ENCODE measurements at places on chromosomes 13 and 19.

DNA sequence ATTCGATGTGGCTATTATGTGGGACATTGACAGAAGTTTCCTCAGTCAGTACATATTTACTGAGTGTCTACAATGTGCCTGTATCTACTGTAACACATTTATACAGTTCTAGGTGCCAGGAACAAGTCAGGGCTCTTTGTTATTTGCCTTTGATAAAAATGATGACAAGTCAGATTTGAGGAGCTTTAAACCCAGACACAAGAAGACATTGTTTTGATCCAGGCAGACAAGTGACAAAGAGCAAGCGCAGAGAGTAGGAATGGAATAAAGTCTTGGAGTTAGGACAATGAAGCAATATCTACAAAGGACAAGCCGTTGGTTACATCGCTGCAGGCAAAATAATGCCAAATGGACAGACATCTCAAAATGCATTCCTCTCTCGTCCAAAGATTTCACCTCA lies 70.1 kb downstream of the ITGBL1 start:
- no peak for DNase-seq

GRCh38 chr13:44231786-44232516 lies 141.7 kb upstream of the SERP2 start:
- DNase-seq: no peak

GRCh38 chr19:7833225-7834099 lies 3.4 kb downstream of the EVI5L start:
- DNase-seq: peak; percentile 42

- DNase-seq: no peak
Measured at GRCh38 chr13:29266261-29266660, 329.2 kb downstream of the SLC7A1 start.

DNA sequence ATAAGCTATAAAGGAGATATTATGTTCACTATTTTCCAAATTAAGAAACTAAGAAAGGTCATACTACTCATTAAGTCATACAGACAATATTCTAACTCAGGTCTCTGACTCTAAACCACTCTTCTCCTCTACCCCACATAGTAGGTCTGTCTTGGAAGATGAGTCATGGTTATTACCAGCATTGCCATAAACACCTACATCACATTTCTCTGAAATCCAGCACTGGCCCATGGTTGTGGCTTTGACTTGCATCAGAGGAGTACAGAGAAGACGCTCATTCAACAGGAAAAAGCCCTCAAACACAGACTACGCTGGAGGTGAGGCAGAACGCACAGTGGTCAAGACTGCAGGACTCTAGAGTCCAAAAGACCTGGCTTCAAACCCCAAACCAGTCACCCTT lies 476.8 kb downstream of the COG6 start:
- no peak for DNase-seq

DNA sequence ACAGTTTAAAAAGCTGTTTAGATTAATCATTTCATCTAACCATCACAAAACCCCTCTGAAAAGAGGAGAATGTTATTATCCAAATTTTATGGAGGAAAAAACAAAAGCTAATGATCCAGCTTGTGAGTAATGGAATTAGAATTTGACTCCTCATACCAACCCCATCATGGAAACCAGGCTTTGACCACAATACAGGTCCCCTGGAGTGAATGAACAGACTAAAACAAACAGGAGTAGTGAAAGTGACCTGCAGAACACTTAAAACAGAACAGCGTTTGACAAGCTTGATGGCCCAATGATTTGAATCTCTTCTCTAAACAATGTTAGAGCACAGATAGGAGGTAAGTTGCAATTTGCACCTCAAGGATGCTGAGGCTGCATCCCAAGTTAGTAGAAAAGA lies 230.0 kb downstream of the DCT start:
- no peak for DNase-seq

GRCh38 chr19:38043649-38044144 lies 136.7 kb downstream of the SIPA1L3 start:
- DNase-seq: no peak

GRCh38 chr19:5041168-5041912 lies 72.4 kb downstream of the KDM4B start:
- DNase-seq: no peak

DNA sequence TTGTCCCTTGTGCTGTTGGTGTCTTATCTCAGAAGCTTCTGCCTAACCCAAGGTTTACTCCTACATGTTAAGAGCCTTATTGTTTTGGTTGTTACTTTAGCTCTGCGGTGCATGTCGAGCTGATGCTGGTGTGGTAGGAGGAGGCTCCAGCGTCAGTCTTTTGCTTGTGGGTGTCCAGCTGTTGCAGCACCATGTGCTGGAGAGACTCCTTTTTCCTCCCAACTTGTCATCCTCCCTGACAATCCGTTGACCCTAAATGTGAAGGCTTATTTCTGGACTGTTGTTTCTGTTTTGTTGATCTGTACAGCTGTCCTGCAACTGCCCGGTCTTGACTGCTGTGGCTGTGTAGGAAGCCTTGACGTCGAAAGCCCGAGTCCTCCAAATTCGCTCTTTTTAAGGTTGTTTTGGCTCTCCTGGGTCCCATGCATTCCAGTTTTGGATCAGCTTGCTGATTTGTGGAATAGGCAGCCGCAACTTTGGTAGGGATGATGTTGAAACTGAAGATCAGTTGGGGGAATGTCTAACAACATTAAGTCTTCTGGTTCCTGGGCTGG lies 15.3 kb downstream of the NAXD start:
- peak; percentile 23 for DNase-seq

GRCh38 chr13:67967031-67967430 lies 736.9 kb upstream of the PCDH9 start:
- no peak for DNase-seq

DNA sequence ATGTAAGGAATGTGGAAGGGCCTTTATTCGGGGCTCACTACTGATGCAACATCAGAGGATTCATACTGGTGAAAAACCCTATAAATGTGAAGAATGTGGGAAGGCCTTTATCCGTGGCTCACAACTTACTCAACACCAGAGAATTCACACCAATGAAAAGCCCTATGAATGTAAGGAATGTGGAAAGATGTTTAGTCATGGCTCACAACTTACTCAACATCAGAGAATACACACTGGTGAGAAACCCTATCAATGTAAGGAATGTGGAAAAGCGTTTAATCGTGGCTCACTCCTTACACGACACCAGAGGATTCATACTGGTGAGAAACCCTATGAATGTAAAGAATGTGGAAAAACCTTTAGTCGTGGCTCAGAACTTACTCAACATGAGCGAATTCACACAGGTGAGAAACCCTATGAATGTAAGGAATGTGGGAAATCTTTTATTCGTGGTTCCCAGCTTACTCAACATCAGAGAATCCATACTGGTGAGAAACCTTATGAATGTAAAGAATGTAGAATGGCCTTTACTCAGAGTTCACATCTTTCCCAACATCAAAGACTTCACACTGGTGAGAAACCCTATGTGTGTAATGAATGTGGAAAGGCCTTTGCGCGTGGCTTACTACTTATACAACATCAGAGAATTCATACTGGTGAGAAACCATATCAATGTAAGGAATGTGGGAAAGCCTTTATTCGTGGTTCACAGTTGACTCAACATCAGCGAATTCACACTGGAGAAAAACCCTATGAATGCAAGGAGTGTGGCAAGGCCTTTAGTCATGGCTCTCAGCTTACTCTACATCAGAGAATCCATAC lies 44.3 kb downstream of the ZNF585A start:
- DNase-seq: no peak

GRCh38 chr13:34025746-34026145 lies 207.8 kb downstream of the RFC3 start:
- DNase-seq: no peak

- no peak for DNase-seq
Measured at GRCh38 chr13:71240911-71241310, 626.1 kb downstream of the DACH1 start.

DNA sequence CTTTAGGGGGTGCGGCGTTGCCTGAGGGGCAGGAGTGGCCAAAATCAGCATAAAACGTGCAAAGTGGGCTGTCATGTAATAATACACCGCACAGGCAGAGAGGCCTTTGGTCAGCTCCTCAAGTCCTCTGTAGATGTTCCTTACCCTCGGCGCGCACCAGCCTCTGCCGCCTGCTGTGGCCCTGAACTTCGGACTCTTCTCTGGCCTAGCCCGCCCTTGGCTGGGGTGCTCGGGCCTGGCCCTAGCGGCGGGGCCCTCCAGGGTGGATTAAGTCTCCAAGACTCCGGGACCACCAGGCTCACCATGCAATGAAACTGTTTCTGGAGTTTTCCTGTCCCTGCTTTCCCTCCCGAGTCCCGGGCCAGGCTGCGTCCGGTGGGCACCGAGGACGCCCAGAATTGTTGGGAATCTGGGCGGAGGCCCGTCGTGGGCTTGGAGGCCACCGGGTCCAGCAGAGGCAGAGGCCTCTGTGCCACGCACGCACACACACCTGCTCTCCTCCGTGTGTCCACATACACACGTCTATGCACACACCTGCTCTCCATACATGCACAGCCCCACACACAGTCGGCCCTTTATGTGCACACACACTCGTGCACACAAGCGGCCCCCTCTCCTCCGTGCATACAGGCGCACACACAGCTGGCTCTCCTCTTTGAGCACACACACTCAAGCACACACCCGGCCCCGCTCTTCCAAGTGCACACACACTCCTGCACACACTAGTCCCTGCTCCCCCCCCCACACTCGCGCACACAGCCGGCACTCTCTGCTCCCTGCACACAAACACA lies 1.5 kb upstream of the TFDP1 start:
- DNase-seq: no peak

- DNase-seq: no peak
Measured at GRCh38 chr13:40679480-40679985, 13.1 kb upstream of the FOXO1 start.

- peak; percentile 70 for DNase-seq
Measured at GRCh38 chr19:42450314-42450934, 7.7 kb upstream of the CXCL17 start.

- DNase-seq: no peak
Measured at GRCh38 chr19:44698492-44699201, at the start of gene CEACAM16. Gene CEACAM16 (plus strand): TSS chr19:44699151. CDS start chr19:44701457, 2,306 bp downstream.

DNA sequence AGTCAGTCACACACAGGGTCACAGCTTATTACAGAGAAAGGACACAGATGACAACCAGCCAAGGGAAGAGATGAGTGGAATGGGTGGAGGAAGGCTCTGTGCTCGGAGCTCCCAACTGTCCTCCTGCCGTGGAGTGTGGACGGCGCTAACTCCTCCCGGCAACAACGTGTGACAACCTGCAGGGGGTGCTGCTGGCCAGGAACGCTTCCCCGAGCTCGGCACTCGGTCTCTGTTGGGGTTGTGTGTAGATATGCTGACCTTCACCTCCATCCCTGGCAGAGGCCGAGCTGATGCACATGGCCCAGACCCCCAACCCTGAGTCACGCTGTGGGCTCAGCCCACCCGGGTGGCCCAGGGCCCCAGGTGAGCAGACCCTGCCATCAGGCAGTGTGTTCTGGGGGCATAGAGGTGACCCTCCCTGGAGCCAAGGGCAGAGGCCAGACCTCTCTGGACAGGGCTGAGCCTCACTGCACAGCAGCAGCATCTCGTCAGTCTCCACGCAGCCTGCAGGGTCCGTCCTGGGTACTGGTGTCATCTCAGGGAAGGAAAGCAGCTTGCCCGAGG lies 14.1 kb downstream of the ZNF444 start:
- no peak for DNase-seq

DNA sequence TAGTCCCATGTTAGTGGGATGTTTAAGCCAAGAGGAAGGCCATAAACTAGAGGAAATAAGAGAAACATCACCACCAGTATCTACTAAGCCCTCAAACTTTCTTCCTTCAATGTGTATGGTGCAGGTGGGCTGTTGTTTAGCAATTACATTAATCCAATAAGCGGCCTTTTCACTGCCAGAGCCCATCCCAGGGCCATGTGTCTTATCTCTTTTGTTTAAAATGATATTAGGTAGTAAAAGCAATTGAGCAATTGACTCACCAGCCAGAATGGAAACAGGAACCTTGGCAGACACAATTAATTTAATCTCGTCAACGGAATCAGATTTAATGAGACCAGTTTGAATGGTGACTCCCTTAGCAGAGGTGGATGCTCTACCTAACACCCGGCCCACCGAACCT lies 1503.5 kb downstream of the UQCRFS1 start:
- no peak for DNase-seq

DNA sequence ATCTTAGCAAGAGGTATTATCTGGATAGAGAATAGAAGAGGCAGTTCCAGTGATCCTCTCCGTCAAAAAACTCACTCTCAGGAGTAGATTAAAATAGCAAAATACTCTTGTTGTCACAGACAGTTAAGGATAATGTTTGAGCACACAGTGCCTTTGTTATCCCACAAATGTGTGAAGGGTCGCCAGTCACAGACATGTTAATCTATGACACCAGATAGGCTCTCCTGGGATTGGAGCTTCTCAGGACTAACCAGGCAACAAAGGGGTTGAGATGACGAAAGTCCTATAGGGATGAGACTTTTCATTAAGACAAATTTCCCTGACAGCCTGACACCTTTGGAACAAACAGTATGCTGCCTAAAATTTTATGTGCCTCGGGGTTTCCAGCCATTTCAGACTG lies 1947.1 kb downstream of the OLFM4 start:
- no peak for DNase-seq

DNA sequence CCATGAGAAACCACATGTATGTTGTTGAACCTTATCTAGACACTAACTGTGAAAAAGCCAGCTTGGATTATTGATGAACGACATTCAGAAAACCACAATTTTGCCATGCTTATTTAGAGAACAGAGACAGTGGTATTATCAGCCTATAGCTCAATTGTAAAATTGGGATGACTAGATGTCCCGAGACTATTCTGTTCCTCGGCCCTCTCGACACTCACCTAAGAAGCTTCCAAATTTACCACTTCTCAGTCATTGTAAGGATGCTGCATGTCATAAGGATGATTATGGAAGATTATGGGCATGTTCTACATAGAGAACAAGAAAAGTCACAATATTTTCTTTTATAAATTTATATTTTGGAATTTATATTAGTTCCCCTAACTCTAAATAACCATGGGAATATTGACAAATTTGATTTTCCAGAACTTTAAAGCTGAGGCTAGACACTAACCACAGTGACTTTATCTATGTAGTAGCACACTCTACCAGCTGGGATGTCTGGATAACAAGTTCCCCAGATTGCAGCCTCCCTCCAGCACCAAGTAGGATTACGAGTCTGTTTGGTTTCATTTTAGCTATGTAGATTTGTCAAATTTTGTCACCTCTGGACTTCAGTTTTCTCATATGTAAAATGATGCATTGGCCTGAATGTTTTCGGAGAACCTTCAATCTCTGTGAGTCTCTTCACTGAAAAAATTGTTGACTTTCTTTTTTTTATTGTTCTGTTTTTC lies 513.6 kb downstream of the IRS2 start:
- DNase-seq: no peak

DNA sequence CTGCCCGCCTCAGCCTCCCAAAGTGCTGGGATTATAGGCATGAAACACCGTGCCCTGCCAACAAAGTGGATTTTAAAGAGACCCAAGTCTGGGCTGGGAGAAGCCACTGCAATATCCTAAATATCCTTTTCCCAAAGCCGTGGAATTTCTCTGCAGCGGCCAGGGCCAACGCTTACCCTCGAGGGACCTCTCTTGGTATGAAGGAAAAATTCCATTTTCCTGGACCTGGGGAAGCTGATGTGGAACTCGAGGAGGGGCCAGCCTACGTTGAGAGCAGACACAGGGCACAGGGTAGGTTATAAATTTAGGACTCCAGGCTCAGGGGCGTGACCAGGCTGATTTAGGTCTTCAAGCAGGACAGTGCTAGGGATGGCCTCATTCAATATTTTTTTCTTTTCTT lies 17.7 kb upstream of the UPF1 start:
- DNase-seq: peak; percentile 82
